ENCODE measurements at places on chromosomes 3 and 15. TPM values are rescaled to one million over a fixed set of nuclear protein-coding genes. Genes with fewer than 3 reads are reported as not detected.

GATA2 gene
- 38.3 TPM for total RNA-seq

ZBTB38 gene
- total RNA-seq, result 134 TPM

CFAP92 gene
- total RNA-seq, result 0.07 TPM

MYO5C gene
- 11.7 TPM for total RNA-seq

CHRM5 gene
- not detected for total RNA-seq

ITGA11 gene
- 0.14 TPM for total RNA-seq

IGDCC3 gene
- total RNA-seq, result not detected

HRH1 gene
- total RNA-seq, result 14.5 TPM

ALDH1L1 gene
- total RNA-seq, result not detected

SLC12A6 gene
- total RNA-seq, result 40.4 TPM

SERINC4 gene
- not detected for total RNA-seq

LIPC gene
- 0.07 TPM for total RNA-seq

OXTR gene
- 0.13 TPM for total RNA-seq

CNTN3 gene
- 2.3 TPM for total RNA-seq

LRRIQ4 gene
- total RNA-seq, result 0.07 TPM

LRRC31 gene
- not detected for total RNA-seq

ARGFX gene
- not detected for total RNA-seq

ZIC1 gene
- not detected for total RNA-seq

PRSS50 gene
- not detected for total RNA-seq

WDR53 gene
- total RNA-seq, result 8.9 TPM

RBSN gene
- total RNA-seq, result 26.1 TPM

LCMT2 gene
- 7.0 TPM for total RNA-seq

TMEM212 gene
- total RNA-seq, result not detected
